ENCODE measurements at places on chromosomes 16 and 17.

GRCh38 chr17:17314501-17315071 is 11.4 kb downstream of the NT5M start:
- DNase-seq = no peak

DNA sequence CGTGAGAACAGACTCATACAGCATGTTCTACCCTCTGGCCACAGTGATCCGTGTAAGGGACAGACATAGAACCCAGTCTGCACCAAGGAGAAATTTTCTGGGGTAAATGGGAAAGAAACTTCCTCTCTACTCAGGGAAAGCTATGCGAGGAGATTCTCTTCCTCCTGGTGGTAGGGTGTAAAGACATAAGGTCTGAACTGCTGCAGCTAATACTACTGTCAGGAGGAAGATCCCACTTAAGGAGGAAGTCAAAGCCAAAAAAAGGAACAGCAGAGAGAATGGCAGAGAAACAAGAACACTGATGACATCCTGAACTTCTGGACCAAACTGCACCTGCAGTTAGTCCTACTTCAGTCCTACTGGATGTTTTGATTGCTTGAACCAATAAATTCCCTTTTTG is 7.1 kb upstream of the TM4SF5 start:
- DNase-seq = no peak

DNA sequence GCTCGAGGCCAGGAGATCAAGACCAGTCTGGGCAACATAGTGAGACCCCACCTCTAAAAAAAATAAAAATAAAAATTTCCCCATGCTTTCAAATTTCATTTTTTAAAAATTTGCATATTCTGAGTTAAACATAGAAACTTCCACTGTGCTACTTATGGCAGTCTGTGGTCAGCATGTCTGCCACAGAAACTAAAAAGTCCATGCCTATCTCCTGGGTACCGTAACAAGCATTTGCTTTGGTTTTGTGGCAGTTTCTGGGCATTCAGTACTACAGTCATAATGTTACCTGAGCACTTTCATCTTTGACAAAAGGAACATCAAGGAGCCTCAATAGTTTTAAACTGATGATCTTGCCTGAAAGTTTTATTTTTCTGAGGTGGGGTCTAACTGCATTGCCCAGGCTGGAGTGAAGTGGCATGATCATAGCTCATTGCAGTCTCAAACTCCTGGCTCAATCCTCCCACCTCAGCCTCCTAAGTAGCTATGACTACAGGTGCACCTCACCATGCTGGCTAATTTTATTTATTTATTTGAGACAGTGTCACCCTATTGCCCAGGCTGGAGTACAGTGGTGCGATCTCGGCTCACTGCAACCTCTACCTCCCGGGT is 13.2 kb upstream of the ITGA2B start:
- DNase-seq = no peak

GRCh38 chr16:24685539-24686432 is 43.7 kb upstream of the TNRC6A start:
- DNase-seq = no peak

GRCh38 chr16:17474572-17474971 is 3.8 kb upstream of the XYLT1 start:
- DNase-seq = no peak

DNA sequence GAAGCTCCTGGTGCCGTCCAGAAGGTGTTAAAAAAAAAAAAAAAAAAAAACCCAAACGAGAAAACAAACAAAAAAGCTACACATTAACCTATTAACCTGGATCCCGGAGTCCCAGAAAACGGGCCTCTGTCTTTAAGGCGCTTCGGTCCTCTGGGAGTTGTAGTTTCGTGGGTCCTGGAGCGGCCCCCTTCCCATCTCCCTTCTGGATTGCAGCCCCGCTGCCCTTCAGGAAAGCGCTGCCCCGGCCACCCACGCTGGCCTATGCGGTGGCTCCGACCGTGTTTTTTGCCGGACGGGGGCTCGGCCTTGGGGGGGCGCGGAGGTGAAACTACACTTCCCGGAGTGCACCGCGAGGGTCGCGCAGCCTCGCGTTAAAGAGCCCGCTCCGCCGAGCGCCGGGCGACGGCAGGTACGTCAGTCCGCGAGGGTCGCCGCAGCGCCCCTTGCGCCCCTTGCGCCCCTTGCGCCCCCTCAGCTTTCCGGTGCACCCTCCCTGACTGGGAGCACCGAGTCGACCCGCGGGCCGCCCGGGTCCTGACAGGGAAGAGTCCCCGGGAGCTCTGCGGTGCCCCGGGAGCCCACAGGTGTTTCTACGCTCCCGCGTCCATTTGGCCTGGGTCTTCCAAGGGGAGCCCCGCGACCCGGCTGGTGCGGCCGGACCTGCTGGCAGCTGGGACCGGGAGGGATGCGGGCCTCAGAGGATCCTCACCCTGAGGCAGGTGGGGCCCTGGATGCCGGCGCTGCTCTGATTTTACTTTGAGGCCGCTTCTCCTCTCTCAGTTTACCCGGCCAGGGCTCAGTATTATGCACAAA is at the start of gene FCSK:
TSS of gene FCSK (plus strand) at position 374 of the 813 bp plus-strand sequence. CDS start 8,596 bp downstream, outside the sequence.
- peak; percentile 85 for DNase-seq

- no peak for DNase-seq
Observed at GRCh38 chr17:497241-498034, 144.8 kb upstream of the RPH3AL start.

- DNase-seq = peak; percentile 49
Observed at GRCh38 chr17:7552621-7553051, 3.8 kb downstream of the TNFSF12 start.

DNA sequence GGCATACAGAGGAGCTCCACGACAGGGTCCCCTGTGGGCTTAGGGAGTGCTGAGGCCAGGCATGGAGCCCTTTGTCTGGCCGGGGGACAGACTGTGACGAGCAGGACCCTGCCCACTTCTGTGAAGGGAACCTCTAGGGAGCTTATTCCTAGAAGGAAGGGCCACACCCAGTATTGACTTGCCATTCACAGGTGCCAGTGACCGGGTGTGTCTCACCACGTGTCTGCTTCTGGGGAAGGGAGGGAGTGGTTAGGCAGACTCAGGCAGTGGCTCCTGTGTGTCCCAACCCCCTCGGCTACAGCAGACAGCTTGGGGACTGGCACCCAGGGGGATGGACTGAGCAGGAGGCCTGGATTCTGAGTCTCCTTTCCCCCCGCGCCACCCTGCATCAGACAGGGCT is 57.2 kb downstream of the SOCS1 start:
- DNase-seq = no peak

GRCh38 chr16:12403746-12404658 is 399.7 kb downstream of the CPPED1 start:
- no peak for DNase-seq

GRCh38 chr17:67223924-67224323 is 21.1 kb downstream of the HELZ start:
- DNase-seq = no peak

DNA sequence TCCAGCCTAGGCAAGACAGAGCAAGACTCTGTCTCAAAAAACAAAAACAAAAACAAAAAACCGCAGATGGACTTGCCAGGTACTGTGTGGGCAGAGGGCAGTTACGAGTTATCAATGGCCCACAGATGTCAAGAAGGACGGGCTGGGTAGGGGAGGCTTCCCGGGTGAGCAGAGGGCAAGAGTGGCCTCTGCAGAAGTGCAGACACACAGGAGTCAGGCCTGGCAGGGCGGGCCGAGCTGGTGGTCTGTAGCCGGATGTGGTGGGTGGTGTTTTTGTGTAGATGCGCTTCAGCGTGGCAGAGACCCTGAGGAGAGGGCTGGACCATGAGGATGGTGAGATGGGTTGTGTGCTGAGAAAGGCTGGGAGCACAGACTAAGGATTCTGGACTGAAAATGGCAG is 44.9 kb upstream of the KDM6B start:
- no peak for DNase-seq

GRCh38 chr16:1308036-1308976 is 1.1 kb upstream of the UBE2I start:
- peak; percentile 65 for DNase-seq

GRCh38 chr17:47604598-47604927 is 45.2 kb upstream of the KPNB1 start:
- no peak for DNase-seq

DNA sequence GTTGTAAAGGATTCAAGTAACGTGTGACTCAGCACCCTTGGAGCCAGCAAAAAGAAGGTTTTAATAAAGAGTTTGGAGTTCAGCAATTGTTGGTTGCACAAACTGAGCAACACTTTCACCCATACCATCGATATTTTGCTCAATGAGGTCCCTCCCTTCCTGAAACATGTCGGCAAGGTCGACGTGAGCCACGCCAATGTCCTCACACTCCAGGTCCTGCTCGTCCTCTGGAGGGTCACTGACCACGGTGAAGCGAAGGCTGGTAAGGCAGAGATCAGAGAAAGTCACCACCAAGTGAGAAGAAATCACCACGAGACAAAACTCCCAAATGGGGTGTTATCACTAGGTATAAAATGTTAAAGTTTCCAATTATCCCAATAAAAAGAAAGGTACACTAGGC is 98.3 kb downstream of the RPGRIP1L start:
- no peak for DNase-seq

DNA sequence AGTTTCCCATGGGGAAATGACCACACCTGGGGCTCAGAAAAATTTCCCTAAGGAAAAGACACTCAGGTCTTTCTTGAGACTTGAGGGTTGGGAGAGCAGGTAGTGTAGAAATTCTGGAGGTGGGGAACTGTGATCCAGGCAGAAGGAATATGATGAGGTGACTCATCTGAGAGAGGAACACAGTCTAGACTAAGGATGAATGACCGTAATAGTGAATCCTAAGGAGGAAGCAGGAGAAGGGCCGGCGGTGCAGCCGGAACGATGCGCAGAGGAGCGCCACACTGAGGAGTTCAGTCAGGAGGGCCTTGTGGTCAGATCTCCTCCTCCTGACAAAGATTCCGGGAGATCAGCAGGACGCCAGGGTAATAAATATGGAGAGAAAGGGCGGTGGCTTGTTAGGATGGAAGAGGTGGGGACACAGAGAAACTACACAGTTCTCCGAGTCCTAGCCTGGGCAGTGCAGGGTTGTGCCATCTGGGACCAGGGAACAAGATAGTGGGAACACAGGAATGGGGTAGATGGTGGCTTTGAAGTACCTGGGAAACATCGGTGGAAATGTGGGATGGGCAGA is 135.6 kb downstream of the PARN start:
- DNase-seq = no peak

DNA sequence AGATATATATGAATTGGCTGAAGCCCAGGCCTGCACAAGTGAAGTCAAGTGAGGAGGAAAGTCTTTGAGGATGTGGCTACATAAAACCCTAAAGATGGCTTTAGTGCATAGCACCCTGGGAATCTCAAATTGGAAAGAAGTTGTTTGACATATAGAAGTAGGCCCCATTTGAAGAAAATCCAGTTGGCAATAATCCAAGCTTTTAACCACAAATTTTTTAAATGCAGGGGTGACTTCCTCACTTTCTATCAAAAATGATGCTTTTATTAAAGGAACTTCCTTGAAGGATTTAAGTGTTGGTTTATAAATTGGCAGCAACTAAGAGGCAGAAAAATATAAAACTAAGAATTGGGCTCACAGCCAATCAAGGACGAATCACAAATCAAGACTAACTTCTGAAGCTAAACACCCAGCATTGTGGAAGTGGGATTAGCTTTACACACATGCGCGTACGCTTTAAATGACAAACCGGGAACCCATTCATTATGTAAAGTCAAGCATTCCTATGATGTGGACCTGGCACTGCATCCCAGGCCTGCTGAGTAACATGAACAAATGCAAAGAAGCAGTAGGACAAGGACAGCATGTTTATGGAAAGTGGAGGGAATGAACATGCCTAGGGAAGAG is 63.3 kb downstream of the NOG start:
- DNase-seq = no peak

DNA sequence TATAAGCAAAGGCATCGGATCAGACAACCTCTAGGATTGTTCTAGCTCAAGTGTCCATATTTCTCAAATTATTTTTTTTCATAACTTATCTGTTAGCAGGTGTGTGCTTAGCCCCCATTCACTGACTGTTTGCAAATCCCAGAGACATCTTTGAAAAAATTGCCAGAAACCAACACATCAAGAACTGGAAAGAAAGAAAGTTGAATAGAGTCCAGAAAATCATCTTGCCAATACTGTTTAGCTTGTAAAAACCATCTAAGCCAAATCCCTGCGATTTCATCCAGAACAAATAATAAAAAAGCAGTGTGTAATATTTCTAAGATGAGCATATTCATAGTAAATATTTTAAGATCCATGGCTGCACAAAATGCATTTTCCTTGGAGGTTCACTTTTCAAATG is 64.5 kb downstream of the WSCD1 start:
- DNase-seq = no peak

Measured in GM12892 (cell line).